Mesenteric fat pad (tissue), 1 donor: ENCODE measurements at places on chromosomes 6 and 20. TPM values are rescaled to one million over a fixed set of nuclear protein-coding genes. Genes with fewer than 3 reads are reported as not detected.
A peak's percentile ranks its signal among the peaks of the same experiment; 100 is the strongest.

Gene MCCD1
- total RNA-seq = not detected

GRCh38 chr20:44028868-44029847 lies 114.5 kb downstream of the TOX2 start:
- DNase-seq = peak; percentile 59

DNA sequence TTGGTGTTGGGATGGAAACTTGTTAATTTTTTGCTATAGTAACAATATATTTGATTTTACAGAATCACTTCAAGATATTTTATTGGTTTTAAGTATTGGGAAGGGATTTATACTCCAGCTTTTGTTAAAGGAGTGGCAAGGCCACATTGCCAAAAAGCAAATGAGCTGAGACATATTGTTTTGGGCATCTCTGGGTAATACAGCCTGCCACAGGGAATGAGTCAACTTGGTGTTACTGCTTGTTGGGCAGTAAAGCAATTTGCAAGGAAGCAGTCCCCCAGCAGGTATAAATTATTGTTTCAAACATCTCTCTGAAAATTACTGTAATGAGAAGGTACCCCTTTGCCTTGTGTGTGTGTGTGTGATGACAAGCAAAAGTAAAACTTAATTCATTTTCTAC lies 868.3 kb upstream of the FLRT3 start:
- DNase-seq = no peak

- DNase-seq = no peak
Observed at GRCh38 chr20:29296256-29297230, 1960.9 kb upstream of the DEFB115 start.

- no peak for DNase-seq
Observed at GRCh38 chr20:56587307-56588041, 41.6 kb upstream of the TFAP2C start.
